ENCODE measurements at places on chromosomes 5 and 9.

- DNase-seq: no peak
Observed at GRCh38 chr5:131947445-131947844, 2.0 kb upstream of the MEIKIN start.

DNA sequence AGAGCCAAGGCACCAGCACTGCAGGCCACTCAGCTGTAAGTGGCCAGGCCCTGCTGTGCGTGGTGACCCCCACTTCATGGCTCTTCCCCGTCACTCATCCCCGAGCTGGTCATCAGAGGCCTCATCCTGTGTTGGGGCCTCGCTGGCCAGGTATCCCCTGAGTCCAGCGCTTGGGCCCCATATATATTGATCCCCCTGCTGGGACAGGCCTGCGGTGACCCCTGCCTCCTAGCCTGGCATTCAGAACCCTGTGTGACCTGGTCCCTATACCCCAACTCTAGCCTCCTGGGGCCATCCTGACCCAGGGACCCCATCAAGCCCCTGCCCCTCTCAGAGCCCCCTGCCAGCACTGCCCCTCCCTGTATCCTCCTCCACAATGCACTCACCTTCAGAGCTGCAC lies 12.7 kb downstream of the GBGT1 start:
- no peak for DNase-seq

- no peak for DNase-seq
Observed at GRCh38 chr5:5617024-5617423, 194.5 kb downstream of the ICE1 start.

DNA sequence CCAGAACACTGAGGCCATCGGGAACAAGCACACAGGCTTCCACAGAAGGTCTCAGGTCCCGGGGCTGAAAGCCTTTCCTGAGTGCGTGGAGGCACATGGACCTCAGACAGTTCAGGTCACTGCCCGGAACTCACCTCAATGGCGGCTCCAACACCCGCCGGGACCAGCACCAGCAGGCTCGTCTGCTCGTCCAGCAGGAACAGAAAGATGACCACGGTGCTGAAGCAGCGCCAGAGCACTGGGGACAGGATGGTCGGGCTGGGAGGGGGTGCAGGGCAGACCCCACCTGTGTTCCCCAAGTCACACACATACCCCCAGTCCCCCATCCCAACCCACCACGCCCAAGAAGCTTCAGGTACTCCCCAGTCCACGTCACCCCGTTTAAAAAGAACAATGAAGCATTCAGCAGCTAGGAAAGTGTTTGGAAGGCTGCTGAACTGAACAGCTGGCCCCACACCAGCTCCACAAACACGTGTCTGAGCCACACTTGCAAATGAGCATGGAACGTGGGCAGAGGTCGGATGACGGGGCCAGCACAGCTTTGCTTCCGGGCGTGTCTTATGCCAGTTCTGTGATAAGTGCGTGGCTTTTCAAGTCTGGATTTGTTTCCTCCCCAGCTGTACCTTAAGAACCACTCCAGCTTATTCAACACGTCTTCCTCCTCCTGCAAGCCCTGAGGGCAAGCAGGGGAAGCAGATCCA lies 14.6 kb downstream of the CLPTM1L start:
- DNase-seq: no peak
